ENCODE measurements at places on chromosomes 6 and 20. TPM values are rescaled to one million over a fixed set of nuclear protein-coding genes. Genes with fewer than 3 reads are reported as not detected.

The COL21A1 gene
- not detected for total RNA-seq

The SPINT4 gene
- total RNA-seq: not detected

The PRND gene
- total RNA-seq: not detected

The CST3 gene
- total RNA-seq: 0.72 TPM

The HTR1E gene
- not detected for total RNA-seq

The GJA1 gene
- not detected for total RNA-seq

The SPATS1 gene
- not detected for total RNA-seq

The FAM83C gene
- not detected for total RNA-seq

Measured in activated CD4-positive, alpha-beta T cell treated with anti-CD3 and anti-CD28 coated beads, Interleukin-2, amount 10 ng/mL, durations not matched to agents 24 days and 14 days (primary cell).